Ureter (tissue), 1 donor: ENCODE measurements at places on chromosomes 12 and 14. TPM values are rescaled to one million over a fixed set of nuclear protein-coding genes. Genes with fewer than 3 reads are reported as not detected.

CCDC59 gene
- total RNA-seq = 33.5 TPM

COX6A1 gene
- total RNA-seq = 321 TPM

NAV3 gene
- 43.1 TPM for total RNA-seq

GPN3 gene
- 20.3 TPM for total RNA-seq

PPP1R36 gene
- total RNA-seq = 4.6 TPM

RD3L gene
- total RNA-seq = not detected

RPGRIP1 gene
- 0.49 TPM for total RNA-seq

- no peak for DNase-seq
Measured at GRCh38 chr12:12997156-12997555, 2.9 kb downstream of the HEBP1 start.

GRCh38 chr12:51591016-51591901 is at the start of gene SCN8A:
SCN8A (plus strand) TSS chr12:51591233; CDS start chr12:51662818, 71,585 bp downstream.
- DNase-seq = no peak

GRCh38 chr12:7605900-7606465 is 59.7 kb downstream of the APOBEC1 start:
- DNase-seq = no peak

- no peak for DNase-seq
Measured at GRCh38 chr12:118356809-118357256, 15.9 kb downstream of the TAOK3 start.

GRCh38 chr14:67941456-67942018 is 122.0 kb downstream of the RAD51B start:
- no peak for DNase-seq

DNA sequence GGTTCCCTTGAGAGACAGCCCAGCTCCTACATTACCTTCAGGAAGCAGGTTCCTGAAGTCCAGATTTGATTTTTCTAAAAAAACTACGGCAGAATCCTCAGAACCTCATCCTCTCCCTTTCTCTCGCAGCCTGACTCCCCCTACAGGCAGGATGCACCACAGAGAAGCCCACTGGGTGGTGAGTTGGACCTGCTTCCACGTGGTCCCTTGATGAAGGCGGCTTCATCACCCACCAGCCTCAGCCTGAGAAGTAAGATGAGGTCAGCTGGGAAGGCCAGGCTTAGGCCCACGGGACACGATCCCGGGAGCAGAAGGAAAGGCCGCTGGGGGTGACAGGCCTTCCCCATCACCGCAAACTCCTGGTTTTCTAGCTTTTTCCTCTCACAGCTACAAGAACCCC is 83.0 kb downstream of the ACTN1 start:
- DNase-seq = no peak

DNA sequence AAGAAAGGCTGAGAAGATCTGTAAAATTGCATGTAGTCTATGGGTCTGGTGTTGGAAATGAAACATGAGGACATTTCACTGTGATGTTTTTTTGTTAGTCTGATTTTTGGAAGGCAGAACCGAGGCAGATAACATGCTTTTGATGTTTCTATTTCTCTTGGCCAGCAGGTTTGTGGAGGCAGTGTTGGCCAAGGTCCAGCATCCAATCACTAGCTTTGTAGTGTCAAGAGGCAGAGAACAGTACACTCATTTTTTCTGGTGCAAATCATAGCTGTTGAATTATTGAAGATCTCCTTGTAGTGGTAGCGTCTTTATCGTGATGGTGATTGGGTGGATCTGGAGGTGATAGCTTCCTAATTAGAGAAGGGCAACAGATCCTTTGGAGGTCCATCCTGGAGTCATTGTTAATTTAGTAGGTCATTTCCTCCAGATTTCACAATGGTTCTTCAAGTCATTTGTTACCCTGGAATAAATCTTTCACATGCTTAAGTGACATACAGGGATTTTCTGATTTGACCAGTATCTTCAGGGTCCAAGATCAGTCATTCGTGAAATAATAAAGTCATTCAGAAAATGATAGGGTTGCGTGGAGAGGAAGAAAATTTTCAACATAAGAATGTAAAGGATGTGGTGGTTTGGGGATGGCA is 252.4 kb upstream of the CPNE8 start:
- DNase-seq = no peak
